AG04450 (cell line): ENCODE measurements at places on chromosomes 4 and X.

DNA sequence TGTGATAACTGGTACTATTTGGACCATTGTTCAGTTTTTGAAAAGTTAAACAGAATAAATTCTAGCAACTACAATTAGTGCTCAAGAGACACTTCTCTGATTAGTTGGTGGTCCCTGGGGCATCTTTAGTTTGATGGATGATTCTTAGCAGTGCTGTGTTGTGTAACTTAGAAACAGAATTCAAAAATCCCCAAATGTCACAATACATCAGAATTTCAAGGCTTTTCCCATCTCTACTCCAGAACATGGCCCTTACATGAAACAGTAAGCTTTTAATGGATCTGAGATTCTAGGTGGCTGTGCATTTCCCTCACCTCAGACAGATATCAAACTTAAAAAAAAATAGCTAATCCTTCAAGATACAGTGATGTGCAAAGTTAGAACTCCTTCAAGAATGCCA lies 104.4 kb upstream of the CXCL13 start:
- DNase-seq, result no peak

DNA sequence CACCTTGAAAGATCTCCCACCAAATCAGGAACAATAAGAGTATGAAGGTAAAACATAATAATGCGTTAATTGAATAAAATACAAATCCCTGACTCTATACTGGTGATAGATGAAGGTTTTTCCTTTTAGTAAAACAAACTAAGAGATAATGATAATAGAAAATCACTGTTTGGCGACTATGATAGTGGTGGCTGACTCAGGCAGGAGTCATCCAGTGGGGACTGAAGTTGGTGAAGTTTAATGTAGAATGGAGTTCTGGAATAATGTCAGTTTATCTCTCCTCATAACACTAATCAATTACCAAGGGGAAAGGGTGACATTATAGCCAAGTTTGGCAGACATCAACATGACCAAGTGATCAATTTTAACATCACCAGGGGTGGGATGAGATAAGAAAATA lies 21.3 kb downstream of the ABCG2 start:
- no peak for DNase-seq

- no peak for DNase-seq
Observed at GRCh38 chr4:70734168-70734954, 12.6 kb downstream of the RUFY3 start.

- no peak for DNase-seq
Observed at GRCh38 chr4:185142564-185142911, 528 bp upstream of the SLC25A4 start.
